HL-60 (cell line): ENCODE measurements at places on chromosomes 5 and 9.

DNA sequence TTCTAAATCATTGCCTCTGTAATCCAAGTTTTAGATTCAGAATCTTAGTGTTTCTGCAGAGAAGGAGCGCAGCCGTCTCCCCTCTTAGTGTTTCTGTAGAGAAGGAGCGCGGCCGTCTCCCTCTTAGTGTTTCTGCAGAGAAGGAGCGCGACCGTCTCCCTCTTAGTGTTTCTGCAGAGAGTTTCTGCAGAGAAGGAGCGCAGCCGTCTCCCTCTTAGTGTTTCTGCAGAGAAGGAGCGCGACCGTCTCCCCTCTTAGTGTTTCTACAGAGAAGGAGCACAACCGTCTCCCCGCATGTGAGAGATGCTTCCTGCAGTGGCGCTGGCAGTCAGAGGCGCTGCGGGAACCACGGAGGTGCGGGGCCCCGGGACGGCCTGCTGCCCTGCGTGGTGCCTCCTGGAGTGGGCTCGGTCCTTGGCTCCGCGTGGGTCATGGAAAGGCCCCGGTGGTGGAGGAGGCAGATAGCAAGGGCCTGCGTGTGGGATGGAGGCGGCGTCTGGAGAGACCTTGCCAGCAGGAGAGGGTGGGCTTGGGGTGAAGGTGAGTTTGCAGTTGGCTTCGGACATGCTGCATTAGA lies 10.9 kb downstream of the CEP72 start:
- DNase-seq: no peak

- DNase-seq: no peak
These were observed 249.2 kb upstream of the ANKRD55 start for GRCh38 chr5:56482363-56482762.

GRCh38 chr9:124331580-124331979 lies 73.8 kb downstream of the NEK6 start:
- no peak for DNase-seq

DNA sequence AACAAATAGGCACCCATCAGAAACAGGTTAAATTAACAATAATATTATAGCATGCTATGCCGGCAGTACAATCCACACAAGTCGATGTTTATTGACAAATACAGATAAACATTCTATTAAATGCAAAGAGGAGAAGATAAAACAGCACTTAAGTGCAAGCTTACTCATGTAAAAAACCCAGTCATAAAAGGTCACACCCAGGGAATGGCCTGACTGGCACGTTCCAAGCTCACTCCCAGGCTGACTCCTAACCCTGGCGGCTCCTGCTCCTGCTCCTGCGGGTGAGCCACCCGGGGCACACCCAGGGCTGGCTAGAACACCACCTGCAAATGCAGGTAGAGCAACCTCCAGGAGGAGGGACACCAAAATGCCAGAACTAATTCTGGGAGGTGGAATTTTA lies 66.9 kb downstream of the SEMA4D start:
- no peak for DNase-seq

- DNase-seq: no peak
These were observed 107.0 kb downstream of the MELK start for GRCh38 chr9:36679710-36680109.

DNA sequence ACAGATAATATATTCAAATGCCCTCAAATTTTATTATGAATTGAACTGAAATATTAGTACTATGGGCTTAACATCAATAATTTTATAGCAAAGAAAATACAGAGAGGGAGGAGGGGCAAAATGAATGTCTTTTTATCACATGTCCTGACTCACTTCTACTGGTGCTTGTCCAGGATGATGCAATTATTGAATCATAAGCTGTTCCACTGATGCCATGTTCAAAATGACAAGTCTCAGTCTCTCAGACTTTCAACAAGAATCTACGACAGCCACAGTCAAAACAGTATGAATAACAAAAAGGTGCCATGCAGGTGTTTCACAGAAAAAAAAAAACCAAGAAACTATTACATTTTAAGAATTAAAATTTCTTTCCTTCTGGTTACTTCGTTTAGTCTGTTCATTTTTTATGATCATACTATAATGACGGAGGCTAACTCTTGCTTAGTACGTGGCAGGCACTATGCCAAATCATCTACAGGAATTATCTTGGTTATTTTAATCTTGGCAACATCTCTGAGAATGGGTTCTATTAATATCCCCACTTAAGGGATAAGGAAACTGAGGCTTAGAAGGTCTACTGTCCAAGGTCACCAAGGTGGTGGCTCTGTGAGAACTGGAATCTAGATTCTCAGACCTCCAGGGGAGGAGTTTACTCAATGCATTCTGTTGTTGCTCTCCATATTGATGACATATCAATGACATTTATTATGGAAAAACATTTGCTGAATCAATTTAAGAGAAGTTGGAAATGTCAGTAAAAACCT lies 61.5 kb downstream of the NR3C1 start:
- peak; percentile 27 for DNase-seq

GRCh38 chr9:37776328-37776727 lies 8.5 kb downstream of the EXOSC3 start:
- no peak for DNase-seq

DNA sequence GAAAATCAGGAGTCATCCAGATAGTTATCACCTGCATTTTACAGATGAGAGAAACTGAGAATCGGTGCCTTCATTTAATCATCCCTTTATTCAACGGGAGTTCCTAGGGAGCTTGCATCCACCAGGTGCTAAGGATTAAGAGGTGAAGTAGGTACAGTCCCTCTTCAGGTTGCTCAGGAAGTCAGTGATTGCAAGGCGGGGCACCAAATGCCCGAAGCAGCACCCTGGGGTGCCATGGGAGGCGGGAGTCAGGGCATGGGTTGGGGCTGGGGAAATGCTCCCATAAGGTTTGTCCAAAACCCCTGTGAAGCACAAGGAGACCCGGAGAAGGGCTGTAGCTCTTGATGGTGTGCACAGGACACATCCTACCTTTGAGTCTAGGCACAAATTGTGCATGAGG lies 98.8 kb upstream of the KLF4 start:
- DNase-seq: no peak

- DNase-seq: no peak
These were observed 127.6 kb upstream of the NMUR2 start for GRCh38 chr5:152532714-152533113.

- no peak for DNase-seq
These were observed 240.9 kb upstream of the TBCA start for GRCh38 chr5:78016863-78017529.

DNA sequence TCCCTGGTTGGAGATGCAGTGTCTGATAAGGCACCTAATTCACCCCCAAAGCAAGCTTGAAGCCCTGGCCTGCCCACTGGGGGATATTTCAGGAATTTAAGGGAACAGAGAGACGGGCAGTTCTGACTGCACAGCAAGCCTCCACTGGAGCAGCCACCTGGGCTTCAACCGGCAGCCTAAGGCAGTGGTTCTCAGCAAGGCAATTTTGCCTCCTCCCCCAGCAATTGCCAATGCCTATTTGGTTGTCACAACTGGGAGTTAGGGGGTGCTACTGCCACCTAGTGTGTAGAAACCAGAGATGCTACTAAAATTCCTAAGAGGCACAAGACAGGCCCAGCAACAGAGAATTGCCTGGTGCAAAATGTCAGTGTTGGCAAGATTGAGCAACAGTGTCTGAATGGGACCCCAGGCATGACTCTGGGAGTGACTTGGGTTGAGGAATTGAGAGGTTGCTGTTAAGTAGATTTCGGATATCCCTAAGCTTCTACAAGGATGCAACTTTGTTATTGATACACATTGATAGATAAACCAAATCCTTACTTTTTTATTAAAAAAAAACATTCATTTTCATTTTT lies 58.7 kb upstream of the CTSL start:
- DNase-seq: peak; percentile 37

DNA sequence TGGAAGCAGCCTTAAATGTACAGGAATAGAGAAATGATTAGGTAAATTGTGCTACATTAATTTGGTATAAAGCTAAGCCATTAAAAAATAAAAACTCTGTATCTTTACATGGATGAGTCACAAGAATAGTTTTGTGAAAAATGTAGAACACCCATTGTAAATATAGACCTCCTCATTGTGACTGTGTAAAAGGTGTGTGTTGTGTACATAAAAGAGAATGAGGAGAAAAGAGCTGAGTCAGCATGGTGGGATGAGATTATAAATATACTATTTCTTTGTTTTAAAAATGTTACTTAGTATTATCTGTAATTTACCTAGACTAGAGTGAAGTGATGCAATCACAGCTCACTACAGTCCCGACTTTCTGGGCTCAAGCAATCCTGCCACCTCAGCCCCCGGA lies 250.5 kb downstream of the KIAA0825 start:
- DNase-seq: no peak

GRCh38 chr5:36128795-36129194 lies 22.9 kb downstream of the LMBRD2 start:
- no peak for DNase-seq

- peak; percentile 22 for DNase-seq
These were observed 353.6 kb downstream of the SLIT3 start for GRCh38 chr5:168947212-168947868.

- no peak for DNase-seq
These were observed 353.1 kb downstream of the TLE4 start for GRCh38 chr9:79924836-79925235.

DNA sequence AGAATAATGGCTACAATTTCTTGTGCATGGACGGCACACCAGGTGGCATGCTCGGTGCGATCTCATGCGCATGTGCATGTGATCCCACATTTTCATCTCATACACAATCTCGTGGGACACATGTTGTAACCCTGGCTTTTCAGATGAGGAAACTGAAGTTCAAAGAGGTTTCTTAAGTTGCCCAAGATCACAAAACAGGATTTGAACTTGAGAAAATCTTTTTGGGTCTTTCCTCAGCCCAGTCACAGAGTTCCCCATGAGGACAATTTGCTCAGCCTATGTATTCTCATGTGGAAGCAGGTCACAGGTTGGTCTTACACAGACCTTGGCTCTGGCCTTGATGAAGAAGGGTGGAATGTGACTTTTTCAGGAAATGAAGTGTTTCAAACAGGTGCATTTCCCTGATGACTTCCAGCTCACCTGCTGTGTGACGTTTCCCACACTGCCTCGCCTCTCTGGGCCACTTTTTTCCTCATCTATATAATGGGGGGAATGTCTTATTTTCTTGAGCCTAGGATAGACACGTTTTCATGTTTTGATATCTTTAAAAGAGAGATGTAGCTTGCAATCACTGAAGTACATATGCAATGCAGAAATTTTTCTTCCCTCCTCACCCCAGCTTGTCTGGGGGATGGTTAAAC lies 7.1 kb upstream of the ORM1 start:
- peak; percentile 77 for DNase-seq

DNA sequence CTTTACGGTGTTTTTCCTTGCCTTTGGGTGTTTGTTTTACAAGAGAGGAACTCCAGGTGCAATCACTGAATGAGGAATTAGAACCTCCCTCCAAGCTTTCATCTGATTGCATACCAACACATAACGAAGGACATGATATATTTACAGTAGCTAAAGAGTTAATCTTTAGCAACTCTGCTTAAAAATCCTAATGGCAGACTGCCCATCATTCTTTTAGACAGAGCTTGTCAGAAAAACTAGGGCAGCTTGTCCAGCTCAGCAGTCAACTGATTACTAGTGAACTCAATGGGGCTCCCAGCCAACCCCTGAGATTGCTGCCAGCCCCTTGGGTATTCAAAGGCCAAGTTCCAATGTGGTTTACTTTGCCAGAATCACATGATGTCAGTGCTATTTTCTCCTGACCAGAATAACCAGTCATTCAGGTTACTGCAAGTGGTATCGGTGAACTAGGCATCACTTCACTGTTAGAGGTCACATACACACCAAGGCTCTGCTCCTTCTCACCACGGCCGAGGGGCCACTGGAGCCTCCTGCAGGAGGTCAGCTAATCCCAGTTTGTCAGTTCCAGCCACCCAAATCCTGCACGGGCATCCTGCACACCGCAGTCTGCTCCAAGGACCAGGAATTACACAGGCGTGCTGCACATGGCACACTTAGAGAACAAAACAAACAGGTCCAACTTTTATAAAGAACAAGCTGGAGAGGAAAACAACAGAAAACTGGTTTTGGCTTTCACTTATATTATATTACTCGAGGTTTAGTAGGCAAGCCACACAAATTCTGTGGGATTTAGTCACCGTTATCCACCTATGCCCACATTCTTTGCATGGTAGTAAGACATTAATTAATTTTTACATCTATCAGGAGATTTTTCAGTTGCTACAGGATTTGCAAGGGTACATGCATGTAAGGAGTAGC lies 62.5 kb downstream of the NFIB start:
- DNase-seq: no peak

DNA sequence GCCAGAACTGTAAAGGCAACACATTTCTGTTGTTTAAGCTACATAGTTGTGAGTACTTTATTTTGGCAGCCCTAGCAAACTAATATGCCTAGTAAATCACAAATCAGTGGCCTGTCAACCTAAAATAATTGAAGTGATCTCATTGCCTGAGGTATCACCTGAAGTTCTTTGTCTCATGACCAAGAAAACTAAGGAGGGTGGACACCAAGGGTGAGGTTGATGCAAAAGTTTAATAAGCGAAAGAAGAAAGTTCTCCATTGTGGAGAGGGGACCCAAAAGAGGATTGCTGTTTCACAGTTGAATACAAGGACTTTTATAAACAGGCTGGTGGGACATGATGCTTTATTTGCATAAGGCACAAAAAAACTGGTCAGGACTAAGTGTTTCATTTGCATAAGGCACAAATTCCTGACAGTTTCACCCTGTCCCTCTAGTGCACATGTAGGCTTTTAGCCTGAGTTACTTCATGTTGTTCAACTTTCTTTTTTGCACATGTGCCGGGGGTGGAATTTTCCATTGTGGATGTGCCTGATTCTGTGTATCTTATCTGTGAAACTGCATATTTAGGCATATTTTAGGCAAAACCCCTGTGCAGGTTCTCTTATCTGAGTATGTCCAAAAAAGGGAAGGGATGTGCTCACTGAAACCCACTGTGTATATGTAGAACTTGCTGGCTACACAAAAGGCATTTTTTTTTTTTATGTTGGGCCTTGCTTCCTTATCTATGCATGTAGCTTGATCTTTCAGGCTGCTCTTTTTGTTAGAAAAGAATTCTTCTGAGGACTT lies 108.6 kb upstream of the RAI14 start:
- DNase-seq: no peak

GRCh38 chr9:26748449-26749058 lies 144.0 kb downstream of the CAAP1 start:
- DNase-seq: no peak

DNA sequence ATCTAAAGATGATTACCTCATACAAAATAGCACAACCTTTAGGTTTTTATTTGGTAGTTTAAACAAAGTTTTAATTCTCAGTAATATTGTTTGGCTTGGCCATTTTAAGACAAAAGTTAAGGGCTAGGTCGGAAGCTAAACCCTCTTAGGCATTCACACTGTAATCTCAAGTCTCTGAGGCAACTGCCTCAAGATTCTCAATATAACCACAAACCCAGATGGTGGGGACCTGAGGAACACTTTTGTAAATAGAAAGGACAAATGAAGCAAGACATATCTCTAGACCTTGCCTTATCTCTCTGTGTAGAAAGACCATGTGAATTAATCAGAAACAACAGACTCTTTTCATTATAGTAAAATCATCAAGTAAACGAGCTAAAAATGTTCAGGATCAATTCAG lies 500.2 kb upstream of the CDH6 start:
- no peak for DNase-seq
